ENCODE measurements at places on chromosomes 7 and 10. TPM values are rescaled to one million over a fixed set of nuclear protein-coding genes. Genes with fewer than 3 reads are reported as not detected.

Gene RPA3
- 59.0 TPM for polyA plus RNA-seq

Gene FAM24B
- 13.3 TPM for polyA plus RNA-seq

Gene TRPV6
- not detected for polyA plus RNA-seq

Gene TMEM213
- polyA plus RNA-seq: 0.74 TPM

Gene EPO
- polyA plus RNA-seq: not detected

Gene CFAP70
- polyA plus RNA-seq: 0.16 TPM

Measured in immature natural killer cell (primary cell).